ENCODE measurements at places on chromosomes 5 and 9.

DNA sequence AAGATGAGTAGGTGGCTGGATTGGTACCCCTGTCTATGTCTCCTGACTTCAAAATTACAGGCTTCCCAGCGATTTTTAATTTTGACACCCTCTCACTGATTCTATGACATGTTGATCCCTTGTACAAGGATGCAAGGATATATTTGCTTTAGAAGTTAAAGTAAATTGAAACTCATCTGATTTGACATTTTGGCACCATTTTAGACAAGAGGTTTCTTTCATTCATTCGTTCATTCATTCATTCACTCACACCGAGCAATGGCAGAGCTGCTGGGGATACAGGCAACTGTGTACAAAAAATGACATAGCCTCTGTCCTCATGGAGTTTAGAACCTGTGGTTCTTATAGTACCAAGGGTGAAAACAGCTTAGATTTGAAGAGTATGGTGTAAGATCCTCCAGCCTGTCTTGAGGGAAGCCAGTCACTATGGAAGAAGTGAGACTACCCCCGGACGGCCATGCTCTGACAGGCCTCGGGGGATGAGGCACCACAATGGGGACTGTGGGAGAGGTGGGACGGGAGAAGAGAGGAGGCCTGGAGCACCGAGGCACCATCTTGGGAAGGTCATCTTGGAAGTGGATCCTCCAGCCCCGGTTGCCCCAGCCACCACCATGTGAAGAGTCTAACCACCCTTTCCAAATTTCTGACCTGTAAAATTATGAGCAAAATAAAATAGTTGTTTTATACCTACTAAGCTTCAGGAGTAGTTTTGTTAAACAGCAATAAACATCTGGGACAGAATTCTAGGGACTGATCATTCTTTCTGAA is 16.2 kb downstream of the STC2 start:
- DNase-seq, result no peak

DNA sequence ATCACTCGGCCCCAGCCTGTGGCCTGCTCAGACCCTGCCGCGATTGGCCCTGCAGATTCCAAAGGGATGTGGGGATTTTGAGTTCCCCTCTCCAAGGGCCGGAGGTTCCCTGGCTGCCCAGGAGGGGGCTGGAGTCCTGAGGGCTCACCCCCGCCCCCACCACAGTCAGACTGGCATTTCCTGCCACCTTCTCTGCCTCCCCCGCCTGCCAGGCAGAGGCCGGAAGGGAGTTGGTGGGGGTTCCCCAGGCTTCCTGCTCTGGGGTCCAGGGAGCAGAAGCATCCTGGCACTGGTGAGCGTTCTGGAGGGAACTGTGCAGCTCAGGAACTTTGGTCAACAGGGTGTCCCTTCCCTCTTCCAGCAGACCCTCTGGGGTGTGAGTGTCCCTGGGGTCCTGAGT is 70.6 kb downstream of the RXRA start:
- no peak for DNase-seq

- DNase-seq, result no peak
Observed at GRCh38 chr9:87557996-87558395, 60.3 kb downstream of the DAPK1 start.

- DNase-seq, result no peak
Observed at GRCh38 chr9:122865300-122865699, 36.9 kb upstream of the PDCL start.

GRCh38 chr9:26637101-26637500 is 255.5 kb downstream of the CAAP1 start:
- DNase-seq, result no peak

DNA sequence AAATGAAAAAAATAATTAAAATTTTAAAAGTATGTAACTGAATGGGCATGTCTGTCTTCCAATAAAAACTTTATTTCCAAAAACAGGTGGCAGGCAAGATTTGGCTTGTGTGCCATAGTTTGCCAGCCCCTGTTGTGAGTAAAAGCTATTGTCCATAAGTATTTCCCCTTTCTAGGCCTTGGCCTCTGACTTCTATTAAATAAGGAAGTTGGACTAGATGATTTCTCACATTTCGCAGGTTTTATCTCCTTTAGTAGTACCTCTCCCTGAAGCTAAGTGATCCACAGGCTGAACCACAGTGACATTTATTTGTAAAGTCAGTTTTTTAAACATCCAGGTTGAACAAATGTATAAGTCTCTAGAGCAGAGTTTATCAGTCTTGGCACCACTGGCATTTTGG is 41.3 kb downstream of the RECK start:
- DNase-seq, result no peak

DNA sequence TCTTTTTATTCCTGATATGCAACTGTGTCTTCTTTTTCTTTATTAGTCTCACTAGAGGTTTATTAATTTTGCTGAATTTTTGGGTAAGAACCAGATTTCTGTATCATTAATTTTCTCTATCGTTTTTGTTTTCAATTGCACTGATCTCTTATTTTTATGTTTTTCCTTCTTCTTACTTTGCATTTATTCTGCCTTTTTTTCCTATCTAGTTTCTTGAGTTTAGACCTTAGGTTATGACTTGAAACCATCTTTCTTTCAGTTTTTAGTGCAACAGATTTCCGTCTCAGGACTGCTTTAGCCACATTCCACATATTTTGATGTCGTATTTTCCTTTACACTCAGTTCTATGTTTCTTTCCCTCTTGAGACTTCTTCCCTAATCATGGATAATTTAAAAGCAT is 56.6 kb downstream of the IARS1 start:
- DNase-seq, result no peak

DNA sequence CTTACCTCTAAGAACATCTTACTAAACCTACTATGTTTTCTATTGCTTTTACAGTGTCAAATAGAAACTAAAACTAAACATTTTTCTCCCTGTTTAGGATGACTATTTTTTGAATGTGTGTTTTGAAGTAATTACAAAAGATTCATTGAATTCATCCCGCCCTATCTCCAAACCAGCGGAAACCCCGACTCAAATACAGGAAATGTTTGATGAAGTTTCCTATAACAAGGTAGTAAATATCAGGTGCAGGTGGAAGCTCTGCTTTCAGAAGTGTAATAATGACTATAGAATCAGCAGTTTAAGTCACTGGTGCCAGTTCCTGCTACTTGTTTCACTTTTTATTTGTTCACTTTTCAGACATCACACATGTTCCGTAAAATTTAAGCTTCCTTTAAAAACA is 20.0 kb downstream of the ERAP2 start:
- DNase-seq, result no peak

GRCh38 chr5:172749076-172749475 is 21.9 kb downstream of the DUSP1 start:
- DNase-seq, result no peak

GRCh38 chr5:77846422-77847128 is 70.4 kb upstream of the TBCA start:
- DNase-seq, result no peak

GRCh38 chr5:1661831-1662558 is 137.6 kb downstream of the MRPL36 start:
- no peak for DNase-seq

- no peak for DNase-seq
Observed at GRCh38 chr9:121842612-121842978, 191.2 kb downstream of the DAB2IP start.

GRCh38 chr5:160805376-160805775 is 46.6 kb downstream of the ATP10B start:
- DNase-seq, result no peak

GRCh38 chr9:32725066-32725860 is 58.1 kb upstream of the TMEM215 start:
- DNase-seq, result no peak

- no peak for DNase-seq
Observed at GRCh38 chr9:107935931-107936330, 446.4 kb upstream of the KLF4 start.

- DNase-seq, result no peak
Observed at GRCh38 chr5:98454407-98454806, 319.1 kb upstream of the RGMB start.

DNA sequence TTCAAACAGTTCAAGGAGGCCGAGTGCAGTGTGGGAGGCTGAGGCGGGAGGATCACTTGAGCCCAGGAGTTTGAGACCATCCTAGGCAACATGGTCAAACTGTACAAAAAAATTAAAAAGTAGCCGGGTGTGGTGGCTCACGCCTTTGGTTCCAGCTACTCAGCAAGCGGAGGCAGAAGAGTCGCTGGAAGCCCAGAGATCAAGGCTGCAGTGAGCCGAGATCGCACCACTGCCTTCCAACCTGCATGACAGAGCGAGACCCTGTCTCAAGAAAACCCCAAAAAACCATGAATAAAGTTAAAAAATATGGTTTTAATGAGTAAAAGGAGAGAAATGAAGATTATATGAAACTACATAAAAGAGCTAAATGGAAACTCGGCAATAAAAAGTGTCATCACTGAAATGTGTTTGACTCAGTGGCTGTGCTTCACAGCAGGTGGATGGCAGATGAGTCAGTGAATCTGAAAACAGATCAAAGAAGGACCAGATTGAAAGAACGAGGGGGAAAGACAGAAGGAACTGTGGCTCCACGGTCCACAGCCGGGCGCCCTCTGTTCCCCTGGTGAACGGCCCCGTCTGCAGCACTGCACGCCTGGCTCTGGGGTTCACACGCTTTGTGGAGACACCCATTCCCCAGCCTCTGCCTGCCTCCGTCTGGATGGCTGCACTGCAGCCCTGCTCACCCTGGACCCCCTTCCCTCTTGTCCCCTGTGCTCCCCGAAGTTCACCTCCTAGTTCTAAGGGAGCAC is 25.1 kb downstream of the EXD3 start:
- no peak for DNase-seq

- DNase-seq, result no peak
Observed at GRCh38 chr9:128244837-128245231, 31.0 kb downstream of the GOLGA2 start.

DNA sequence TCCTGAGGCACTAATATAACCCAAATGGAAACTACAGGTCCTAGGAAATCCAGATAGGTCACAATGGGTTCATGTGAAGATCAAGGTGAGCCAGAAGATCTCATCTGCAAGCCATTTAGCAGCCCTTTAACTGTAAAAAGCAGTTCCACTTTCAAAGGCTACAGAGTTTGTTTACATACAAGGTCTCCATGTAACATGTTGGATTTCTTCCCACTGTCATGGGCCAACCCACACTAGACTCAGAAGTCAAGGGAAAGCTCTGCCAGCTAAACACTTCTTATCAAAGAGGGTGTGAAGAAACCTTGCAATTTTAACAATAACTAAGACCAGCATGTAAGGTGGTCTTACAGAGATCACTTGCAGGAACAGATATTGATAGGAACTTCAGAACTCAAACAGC is 3.8 kb upstream of the CTNNAL1 start:
- no peak for DNase-seq

- DNase-seq, result no peak
Observed at GRCh38 chr9:976258-976942, at the start of gene DMRT3. TSS of gene DMRT3 (plus strand) at chr9:976655. CDS start at chr9:977002, 347 bp downstream.

- peak; percentile 76 for DNase-seq
Observed at GRCh38 chr9:92607088-92607487, 62.8 kb downstream of the IPPK start.

GRCh38 chr5:140261403-140262171 is 41.3 kb downstream of the PFDN1 start:
- peak; percentile 37 for DNase-seq

GRCh38 chr9:97697837-97698236 is 697 bp upstream of the XPA start:
- DNase-seq, result no peak

DNA sequence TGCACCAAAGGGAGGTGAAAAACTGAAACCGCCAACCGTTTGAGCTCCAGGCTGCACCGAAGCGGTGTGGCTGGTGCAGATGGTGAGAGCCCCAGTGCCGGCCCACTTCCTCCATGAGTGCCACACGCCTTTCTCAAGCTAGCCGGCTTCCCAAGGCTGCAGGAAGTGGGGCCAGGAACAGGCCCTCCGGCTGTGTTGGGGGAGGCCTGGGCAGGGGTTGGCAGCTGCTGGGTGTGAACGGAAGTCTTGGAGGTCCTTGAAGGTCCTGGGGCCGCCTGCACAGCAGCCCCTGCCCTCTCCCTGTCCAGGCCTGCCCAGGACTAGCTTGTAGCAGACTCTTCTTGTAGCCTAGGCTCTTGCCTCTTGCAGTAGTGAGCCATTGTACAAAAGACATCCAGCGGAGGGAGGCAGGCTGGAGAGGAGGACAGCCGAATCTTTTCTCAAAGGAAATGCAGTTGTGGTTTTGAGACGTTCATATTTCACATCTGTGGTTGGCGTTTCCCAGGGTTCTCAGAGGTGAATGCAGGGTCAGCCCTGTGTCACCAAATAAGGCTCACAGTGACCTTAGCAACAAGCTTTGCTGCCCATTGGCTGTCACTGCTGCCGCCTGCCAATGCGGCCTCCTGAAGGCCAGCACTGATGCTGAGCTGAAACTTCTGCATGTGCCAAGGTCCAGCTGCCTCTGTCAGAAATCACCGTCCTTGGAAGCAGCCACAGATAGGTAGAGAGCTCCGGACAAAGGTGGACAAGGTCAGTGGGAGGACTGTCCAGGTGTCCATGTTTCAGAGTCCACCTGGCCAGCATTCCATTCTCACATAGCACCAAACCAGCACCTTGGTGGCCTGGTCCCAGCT is 23.9 kb downstream of the IRF1 start:
- no peak for DNase-seq
